Fibroblast of skin of left quadriceps (primary cell): ENCODE measurements at places on chromosomes 11 and 22.

DNA sequence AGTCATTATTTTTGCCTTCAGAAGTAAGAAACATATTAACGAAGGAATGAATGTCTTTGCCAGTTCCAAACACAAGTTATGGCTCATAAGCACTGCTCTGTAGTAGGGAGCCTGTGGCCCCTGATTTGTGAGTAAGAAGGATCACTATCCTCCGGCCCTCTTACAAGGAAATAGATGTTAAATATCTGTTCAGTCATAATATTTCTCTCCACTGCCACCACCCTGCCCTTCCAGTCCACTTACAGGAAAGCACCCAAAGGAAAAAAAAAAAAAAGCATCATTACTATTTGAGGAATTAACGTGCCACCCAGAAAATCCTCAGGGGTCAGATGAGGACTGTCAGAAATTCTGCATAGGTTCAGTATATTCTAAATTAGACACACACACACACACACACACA is 123.4 kb downstream of the ETS1 start:
- no peak for DNase-seq

- no peak for DNase-seq
Observed at GRCh38 chr11:129747071-129747470, 68.6 kb upstream of the TMEM45B start.

- DNase-seq, result no peak
Observed at GRCh38 chr22:32587449-32587848, 112.8 kb downstream of the FBXO7 start.

GRCh38 chr22:41922940-41923594 is 3.5 kb downstream of the TNFRSF13C start:
- DNase-seq, result no peak

- DNase-seq, result no peak
Observed at GRCh38 chr22:41481925-41482318, 13.0 kb downstream of the ACO2 start.

GRCh38 chr22:25953276-25953675 is 211.3 kb downstream of the MYO18B start:
- no peak for DNase-seq

- no peak for DNase-seq
Observed at GRCh38 chr11:31767066-31767465, 44.1 kb downstream of the PAX6 start.

DNA sequence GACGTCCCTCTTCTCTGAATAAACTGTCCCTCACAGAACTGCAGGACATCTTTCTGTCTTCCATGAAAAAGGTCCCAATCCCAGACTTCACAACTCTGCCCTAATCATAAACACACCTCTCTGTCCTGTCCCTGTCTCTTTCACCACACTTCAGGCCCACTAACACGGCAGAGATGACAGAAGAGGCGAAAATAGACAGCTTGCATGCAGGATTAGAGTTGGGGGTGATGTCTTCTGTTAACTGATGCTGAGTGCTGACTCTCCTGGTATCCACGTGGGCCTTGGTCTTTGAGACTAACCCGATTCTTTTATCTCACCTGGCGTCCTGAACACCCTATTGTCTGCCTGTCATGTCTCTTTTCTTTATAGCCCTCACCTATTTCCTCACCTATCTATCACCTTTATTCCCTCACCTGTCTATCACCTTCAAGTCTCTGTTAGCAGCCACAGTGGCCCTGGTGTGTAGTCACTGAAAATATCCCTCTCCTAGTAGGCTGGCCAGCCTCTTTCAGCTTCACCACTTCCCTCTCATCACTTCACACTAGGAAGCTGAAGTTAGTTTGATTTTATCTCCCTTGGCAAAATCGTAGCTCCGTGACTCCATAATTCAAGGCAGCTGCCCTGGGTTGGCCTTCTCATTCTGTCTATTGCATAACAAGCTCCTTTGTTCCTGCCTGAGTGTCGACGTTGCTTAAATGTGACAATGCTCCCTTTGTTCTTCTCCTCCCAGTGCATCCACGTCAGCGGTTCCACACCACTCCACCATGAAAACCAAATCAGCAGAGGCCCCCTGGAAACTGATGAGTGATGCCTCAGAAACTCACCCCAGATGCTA is 30.6 kb upstream of the DRD2 start:
- DNase-seq, result peak; percentile 22

DNA sequence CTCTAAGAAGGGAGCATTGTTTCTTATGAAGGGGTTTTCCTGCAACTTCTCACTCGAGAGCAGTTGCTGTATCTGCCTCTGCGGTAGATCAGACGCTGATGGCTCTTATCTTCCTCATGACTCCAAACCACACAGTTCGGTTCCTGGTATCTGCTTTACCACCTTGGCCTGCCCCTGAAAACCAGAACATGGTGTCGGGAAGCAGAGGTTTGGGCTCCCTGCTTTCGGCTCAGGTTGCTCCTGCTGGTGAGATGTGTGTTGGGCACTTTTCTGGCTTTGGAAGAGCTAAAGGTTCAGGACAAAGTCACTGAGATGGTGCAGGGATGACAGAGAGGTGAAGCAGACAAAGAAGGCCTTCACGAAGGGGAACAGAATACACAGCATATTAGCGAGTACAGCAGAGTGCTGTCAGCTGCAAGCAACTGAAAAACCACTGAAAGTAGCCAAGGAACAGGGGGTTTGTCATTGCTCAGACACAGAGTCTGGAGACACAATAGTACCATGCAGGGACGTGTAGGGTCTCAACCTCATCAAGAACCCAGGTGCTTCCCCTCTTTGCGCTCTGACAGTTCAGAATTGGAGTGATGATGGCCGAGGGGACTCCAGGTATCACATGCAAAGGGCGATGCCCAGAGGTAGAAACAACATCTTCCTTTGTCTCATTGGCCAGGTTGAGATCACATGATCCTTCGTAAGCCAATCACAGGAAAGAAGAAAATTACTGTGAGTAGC is 11.9 kb upstream of the CSF2RB start:
- no peak for DNase-seq

DNA sequence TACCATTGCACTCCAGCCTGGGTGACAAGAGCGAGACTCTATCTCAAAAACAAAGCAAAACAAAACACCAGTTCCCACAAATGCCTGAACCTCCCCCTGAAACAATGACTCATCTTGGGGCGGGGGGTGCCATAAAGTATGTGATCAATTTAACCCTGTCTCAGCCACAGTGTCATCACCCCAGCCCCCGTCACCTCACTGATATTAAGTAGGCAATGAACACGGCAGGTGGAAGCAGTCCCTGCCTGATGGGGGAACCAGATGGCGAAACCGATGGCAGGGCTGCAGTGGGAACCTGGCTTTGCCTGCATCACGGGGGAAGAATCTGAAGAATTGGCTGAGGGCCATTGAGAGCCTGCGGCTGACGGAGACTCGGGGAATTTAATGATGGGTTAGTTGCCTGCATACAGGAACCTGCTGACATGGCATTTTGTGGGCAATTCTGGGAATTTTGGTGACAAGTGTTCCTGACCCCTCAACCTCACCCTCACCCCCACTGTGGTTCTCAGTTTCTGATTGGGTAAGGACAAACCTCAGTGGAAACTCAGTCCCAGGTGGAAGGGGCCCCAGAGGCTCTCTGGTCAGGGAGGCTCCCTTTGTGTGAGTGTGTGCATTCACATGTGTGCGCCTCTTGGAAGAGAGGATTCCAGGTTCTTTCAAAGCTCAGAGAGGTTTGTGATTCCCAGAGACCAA is 39.1 kb upstream of the SHISAL1 start:
- DNase-seq, result peak; percentile 73

DNA sequence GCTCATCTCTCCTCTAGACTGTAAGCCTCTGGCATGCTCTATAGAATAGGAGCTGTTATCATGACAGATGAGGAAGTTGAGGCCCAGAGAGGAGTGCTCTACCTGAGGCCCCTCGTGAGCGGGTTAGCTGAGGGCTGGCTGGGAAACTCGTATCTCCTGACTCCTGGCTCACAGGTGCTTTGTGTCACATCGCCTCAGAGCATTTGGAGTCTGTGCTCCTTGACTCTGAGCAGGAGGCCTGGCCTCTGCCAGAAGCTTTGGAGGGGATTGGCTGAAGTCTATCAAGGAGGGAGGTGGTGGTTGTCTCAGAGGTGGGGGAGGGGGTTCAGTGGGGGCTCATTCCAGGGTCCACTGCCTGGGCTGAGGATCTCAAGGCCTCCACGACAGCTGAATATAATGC is 7.4 kb downstream of the KCNC1 start:
- no peak for DNase-seq

DNA sequence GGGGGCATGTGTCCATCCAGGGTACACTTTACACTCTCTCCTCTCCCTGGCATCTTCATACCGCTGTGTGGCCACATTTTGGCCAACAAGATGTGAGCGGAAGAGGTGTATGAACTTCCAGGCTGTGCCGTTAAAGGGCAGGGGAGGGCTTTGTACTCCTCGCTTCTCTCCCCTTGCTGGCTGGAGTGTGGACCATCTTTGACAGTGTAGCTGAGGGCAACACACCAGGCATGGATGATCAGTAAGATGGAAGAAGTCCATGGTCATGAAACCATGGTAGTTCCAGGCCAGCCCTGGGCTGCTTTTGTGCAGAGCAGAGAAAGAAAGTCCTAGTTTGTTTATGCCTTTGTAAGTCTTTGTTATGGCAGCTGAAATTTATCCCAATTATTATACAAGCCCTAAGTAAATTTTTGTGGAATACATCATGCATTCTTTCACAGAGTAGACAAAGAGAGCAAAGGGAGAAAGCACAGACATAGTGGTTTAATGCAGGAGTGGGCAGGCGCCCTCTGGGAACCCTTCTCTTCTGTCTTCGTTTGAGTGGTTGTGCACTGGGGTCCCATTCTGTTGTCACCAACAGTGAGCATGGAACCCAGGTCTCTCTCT is 70.4 kb downstream of the FBXO7 start:
- DNase-seq, result no peak

- DNase-seq, result no peak
Observed at GRCh38 chr11:116703421-116703820, 69.4 kb downstream of the BUD13 start.

DNA sequence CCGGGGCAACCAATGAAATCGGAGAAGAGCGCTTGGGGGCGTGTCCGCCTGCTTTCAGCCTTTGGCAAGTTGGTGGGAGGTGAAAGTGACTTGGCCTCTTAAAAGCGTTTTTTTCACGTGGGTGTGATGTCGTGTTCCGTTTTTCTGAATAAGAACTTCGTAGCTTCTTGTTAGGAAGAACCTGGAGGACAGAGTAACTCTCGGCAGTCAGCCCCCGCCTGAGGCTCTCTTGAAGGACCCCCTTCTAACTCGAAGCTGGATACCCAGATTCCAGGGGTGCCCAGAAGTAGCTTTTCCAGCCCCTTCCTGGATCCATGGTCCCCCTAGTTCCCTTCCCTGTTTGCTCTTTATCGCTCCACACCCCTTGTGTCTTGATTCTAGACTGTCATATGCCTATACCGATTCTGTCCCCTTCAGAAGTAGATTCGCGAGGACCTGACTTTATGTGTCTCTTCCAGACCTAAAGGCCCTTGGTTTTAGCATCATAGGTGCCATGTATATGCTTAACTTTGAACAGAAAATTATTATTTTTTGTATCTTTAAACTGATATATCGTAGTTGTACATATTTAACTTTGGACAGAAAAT is 915 bp upstream of the OSBP start:
- DNase-seq, result no peak

DNA sequence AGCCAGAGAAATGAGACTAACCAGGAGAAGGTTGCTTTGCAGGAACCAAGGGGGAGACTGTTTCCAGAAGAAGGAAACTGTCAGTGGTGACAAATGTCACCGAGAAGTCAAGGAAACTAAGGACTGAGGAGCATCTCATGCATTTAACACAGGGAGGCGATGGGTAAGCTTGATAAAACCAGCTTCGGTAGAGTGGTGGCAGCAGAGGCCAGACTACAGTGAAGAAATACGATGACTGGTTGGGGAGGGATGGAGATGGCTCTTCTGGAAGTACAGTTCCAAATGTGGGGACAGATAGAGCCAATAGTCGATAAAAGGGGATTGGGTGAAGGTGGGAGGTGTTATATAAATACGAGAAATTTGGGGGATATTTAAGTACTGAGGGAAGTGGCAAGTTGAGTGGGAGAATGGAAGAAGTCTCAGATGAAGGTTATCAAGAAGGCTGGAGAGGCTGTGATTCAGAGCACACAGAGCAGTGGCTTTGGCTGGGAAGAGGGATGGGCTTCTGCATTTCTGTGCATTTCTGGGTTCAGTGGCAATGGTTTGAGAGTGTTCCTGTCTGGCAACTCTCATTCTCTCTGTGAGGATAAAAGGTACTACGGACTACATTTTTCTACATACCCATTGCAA is 29.2 kb downstream of the SC5D start:
- DNase-seq, result peak; percentile 8

DNA sequence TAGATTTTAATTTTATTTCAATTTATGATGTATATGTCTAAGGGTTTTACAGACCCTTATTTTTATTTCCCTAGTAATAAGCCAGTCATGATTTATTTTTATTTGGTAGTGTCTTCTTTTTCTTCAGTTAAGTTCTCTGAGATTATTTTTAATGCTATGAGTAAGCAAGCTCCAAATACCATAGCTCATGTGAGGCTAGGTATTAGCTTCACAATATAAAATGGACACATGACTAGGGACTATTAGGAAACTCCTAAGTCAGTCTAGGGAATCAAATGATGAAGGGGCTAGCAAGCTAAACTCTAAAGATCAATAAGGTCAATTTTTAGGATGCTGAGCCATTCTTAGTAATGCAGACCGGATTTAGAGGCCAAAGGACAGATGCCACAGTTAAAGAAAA is 45.9 kb downstream of the CKAP5 start:
- DNase-seq, result no peak

DNA sequence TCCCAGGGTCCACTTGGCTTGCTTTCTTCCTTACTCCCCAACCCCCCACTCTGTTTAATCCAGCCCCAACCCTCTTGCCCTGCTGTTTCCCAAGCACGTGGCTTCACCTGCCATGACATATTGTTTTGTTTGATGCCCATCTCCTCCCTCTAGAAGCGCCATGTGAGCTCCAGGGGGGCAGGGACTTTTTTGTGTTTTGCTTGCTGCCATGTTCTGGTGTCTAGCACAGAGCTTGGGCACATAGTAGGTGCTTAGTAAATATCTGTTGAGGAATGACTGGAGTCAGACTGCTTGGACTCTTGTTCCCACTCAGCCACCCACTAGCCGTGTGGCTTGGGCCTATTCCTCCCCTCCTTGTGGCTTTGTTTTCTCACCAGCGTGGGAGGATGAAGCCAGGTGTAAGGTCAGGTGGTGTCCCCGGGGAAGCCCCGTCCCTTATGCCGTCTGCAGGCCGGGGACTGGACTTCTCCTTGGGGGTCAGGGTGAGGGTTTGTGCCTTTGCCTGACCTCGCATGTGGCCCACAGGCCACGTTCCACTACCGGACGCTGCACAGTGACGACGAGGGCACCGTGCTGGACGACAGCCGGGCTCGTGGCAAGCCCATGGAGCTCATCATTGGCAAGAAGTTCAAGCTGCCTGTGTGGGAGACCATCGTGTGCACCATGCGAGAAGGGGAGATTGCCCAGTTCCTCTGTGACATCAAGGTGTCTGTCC is 3.8 kb downstream of the AIP start:
- no peak for DNase-seq

GRCh38 chr11:9130297-9130696 is 38.9 kb upstream of the SCUBE2 start:
- DNase-seq, result no peak

DNA sequence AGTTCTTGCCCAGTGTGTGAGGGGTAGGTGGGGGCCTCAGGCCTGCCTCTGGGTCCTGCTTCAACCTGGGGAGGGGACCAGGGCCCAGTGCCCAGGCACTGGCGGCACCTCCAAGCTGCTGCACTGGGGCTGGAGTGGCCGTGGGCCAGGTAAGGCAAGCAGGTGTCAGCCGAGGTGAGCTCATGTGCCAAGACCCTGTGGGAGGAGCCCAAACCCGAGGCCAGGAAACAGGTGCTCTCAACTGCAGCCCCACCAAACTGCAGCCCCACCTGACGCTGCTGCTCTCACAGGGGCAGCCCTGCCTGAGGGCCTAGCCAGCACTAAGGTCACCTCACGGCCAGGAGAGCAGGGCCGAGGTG is 18.1 kb upstream of the GNB1L start:
- no peak for DNase-seq

GRCh38 chr11:120338107-120338933 is 2.1 kb downstream of the ARHGEF12 start:
- no peak for DNase-seq
